ENCODE measurements at places on chromosomes 16 and 17. TPM values are rescaled to one million over a fixed set of nuclear protein-coding genes. Genes with fewer than 3 reads are reported as not detected.

Gene LRRC37A
- 2.9 TPM for total RNA-seq

Gene CAVIN1
- 3.8 TPM for total RNA-seq

Gene INCA1
- total RNA-seq = 0.53 TPM

Gene TBC1D3C
- not detected for total RNA-seq

Gene TMEM97
- total RNA-seq = 60.5 TPM

Gene DNAAF1
- not detected for total RNA-seq

Gene CTRB2
- total RNA-seq = not detected

Gene FLYWCH1
- 65.4 TPM for total RNA-seq

Gene TMEM235
- total RNA-seq = not detected

Gene CD300LB
- not detected for total RNA-seq

Gene NACA2
- not detected for total RNA-seq

Gene GALR2
- total RNA-seq = 14.5 TPM

Gene OR4D1
- total RNA-seq = 0.09 TPM

Gene CACNG5
- total RNA-seq = not detected

Gene RHBDL1
- 1.4 TPM for total RNA-seq

Gene PRKCB
- total RNA-seq = 69.0 TPM

Gene LUC7L
- total RNA-seq = 91.0 TPM

Gene KRT28
- total RNA-seq = not detected

Gene CSH2
- total RNA-seq = not detected

Gene KRT39
- not detected for total RNA-seq

Gene SLFN12
- 8.8 TPM for total RNA-seq

Gene WDR59
- 83.9 TPM for total RNA-seq

Gene ALDH3A1
- total RNA-seq = not detected

Measured in activated T-helper 2 cell treated with anti-CD3 and anti-CD28 coated beads, Interferon-gamma antibody, Interleukin-2, Interleukin-4, amounts not matched to agents 10 μg/mL and 5 μg/mL and 100 μg/mL, durations not matched to agents 14 hours and 24 hours and 36 hours (primary cell).